ENCODE measurements at places on chromosomes 7 and 10.

GRCh38 chr7:4667776-4668509 is 14.2 kb upstream of the FOXK1 start:
- no peak for DNase-seq

- no peak for DNase-seq
These were observed 40.5 kb upstream of the RNF148 start for GRCh38 chr7:122743211-122743610.

GRCh38 chr10:97724341-97724941 is 10.9 kb downstream of the MARVELD1 start:
- DNase-seq, result no peak

- DNase-seq, result no peak
These were observed 169.8 kb upstream of the GRB10 start for GRCh38 chr7:50952544-50952943.

GRCh38 chr10:69861251-69862240 is 59.8 kb downstream of the COL13A1 start:
- DNase-seq, result no peak

GRCh38 chr7:103336761-103337160 is 7.8 kb downstream of the DNAJC2 start:
- DNase-seq, result no peak

DNA sequence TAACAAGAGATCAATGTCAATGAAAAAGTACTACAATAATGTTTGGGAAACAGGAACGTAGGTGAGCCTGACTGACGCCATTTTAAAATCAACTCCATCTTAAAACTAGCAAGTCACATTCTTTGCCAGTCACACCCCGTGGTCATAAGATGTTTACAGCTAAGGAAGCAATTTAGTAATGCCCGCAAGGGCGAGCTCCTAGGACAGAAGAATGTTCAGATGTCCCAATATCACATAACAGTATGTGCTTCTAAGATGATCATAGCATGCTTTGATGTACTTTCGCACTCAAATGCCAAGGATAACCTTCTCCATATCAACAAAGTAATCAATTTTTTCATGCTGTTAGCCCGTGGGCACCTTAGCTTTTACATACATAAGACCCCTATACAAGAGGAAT is 113.8 kb upstream of the EGFR start:
- DNase-seq, result no peak
